SK-N-MC (cell line): ENCODE measurements at places on chromosomes 1 and 21.
A peak's percentile ranks its signal among the peaks of the same experiment; 100 is the strongest.

DNA sequence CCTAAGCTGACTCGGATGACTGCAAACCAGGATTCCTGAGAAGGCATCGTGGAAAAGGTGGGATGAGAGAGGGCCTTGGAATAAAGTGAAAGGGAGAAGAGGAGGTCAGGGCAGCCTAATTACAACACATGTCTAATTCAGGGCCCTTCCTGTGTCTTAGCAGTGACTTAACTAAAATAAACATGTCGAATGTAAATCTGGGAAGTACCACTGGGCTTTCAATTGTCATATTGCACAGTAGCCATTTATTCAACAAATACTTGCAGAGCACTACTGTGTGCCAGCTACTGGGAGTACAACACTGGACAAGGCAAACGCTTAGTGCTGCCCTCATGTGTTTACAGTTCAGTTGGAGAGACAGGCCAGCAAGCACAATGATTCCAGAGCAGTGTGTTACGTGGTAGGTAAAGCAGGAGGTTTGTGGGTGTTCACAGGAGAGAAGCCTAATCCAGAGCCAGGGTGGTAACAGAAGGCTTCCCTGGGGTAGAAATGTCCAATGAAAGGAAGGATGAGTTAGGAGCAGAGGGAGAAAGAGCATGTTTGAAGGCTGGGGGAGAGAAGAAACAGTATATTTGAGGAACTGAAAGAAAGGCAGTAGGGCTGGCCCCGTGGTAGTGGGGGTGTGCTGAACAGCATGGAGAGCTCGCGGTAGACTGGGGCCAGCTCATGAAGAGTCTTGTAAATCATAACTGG lies 38.0 kb upstream of the RASAL2 start:
- no peak for DNase-seq

DNA sequence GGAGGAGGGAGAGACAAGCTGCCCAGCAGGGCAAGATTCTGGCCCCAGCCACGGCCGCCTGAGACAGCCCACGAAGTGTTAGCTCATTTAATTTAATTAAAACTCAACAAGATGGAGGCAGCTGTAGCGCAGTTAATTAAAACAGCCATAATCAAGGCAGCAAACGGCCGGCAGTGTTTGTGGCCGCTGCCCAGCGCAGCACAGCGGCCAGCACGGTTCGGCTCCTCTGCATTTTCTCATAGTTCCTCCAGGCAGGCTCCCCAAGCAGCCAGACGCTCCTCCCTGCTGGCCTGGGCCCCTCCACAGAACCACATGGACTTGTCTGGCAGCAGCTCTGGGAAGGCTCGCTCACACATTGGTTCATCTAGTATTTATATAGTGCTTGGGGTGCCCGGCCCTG lies 40.0 kb downstream of the PTPRF start:
- DNase-seq, result no peak

DNA sequence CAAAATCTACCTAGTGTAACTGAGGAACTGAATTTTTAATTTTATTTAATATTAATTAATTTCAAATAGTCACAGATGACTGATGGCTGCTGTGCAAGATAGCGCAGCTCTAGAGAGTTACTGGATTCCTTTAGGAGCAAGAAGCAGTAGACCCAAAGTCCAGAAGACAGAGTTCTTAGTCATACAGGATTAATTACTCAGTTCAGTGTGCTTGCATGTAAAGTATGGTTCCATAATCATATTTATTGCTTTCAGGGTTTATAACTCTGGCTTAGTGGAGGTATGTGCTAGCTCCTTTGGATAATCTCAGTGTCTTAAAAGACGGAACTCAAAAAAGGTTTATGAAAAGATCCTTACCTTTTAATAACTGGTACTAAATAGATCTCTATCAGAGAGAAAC lies 17.4 kb downstream of the CEPT1 start:
- DNase-seq, result no peak

DNA sequence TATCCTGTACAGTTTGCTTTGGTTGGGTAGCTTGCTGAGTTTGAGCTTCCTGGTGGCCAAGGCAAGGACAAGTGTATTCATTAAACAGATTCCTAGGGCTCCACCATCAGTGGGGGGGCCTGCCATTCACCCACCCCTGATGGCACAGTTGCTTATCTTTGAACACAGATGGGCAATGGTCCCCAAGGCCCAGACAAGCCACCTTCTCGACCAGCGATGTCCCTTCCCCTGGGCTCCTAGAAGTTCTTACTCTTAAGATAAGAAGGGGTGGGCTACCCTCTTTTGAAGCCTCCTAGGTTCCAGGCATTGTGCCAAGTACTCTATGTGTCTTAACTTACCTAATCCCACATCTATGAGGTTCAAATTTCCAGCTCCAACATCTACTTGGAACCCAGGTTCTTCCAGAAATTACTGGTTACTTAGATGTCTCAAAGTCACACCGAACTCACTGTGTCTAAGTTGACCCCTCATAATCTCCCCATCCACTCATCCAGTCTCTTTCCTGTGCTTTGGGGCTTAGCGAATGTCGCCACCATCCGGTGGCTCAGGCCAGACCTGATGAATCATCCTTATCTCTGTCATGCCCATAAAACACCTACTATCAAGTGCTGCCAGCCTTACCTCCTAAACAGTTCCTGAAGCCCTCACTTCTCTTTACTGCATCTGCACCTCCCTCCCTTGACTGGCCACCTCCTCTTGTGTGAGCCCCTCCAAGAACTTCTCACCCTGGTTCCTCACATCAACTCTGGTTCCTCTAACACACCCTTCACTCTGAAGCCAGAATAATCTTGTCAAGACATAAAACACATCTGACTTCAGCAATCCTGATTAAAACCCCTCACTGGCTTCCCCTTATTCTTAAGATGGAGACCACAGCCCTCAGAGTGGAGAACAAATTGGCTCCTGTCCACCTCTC lies 50.1 kb downstream of the KLHDC7A start:
- DNase-seq, result no peak

DNA sequence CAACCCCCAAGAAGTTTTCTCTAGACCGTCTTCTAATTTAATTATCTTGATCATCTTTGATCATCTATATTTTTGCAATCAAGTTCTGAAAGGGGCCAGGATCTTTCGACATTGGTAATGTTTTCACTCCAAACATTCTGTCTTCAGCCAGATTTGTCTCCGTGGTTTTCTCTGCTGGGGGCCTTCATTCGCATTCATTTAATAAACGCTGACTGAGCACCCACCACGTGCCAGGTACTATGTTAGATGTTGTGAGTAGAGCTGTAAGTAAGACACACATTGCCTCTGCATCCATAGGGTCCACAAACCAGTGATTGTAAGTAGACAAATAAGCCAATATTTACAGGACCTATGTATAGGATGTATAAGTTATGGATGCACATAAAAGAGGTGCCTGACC lies 134.5 kb upstream of the MROH9 start:
- DNase-seq, result no peak

- no peak for DNase-seq
Observed at GRCh38 chr1:235935235-235936225, 68.8 kb upstream of the LYST start.

- DNase-seq, result no peak
Observed at GRCh38 chr1:75970631-75971030, 38.4 kb upstream of the ASB17 start.

- no peak for DNase-seq
Observed at GRCh38 chr1:215635827-215636226, 68.7 kb downstream of the KCTD3 start.

GRCh38 chr1:20210736-20211460 lies 24.6 kb upstream of the PLA2G2C start:
- DNase-seq, result no peak

DNA sequence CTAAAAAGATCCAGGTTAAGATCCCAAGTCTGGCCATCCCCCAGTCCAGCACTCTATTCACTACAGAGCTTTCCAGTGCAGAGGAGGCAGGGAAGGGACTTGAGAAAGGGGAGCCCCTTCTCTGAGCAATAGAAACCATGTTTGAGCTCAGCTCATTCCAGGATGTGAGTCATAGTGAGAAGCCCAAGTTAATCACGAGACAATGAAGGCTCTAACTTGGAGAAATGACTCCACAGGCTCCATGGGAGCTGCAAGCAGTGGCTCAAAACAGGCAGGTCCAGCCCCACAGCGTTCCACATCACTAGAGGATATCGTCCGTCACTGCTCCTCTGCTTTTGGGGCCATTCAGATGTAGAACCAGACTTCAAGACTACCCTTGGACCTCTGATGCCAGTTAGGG lies 59.1 kb downstream of the CAMK2N1 start:
- no peak for DNase-seq

GRCh38 chr1:51768971-51769588 lies 109.4 kb downstream of the NRDC start:
- peak; percentile 32 for DNase-seq

DNA sequence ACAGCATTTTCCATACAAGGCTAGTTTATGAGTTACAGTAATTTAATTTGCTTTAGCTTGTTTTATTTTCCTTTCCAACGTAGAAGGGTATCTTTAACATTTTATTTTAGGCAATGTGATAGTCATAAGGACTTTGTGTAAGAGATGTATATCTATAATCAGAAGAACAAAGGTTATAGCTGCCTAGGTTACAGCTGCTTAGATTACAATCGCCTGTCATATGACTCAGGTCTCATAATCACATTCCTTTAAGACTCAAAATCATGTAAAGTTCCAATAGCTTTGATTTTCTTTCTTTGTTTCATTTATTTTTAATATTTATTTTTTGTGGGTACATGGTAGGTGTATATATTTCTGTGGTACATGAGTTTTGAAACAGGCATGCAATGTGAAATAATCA lies 37.8 kb upstream of the COP1 start:
- no peak for DNase-seq

GRCh38 chr1:204073837-204074273 lies 940 bp downstream of the SOX13 start:
- DNase-seq, result no peak

- no peak for DNase-seq
Observed at GRCh38 chr1:53636621-53637171, 102.3 kb downstream of the GLIS1 start.

GRCh38 chr1:84598846-84599741 lies 24.9 kb upstream of the CTBS start:
- DNase-seq, result no peak

DNA sequence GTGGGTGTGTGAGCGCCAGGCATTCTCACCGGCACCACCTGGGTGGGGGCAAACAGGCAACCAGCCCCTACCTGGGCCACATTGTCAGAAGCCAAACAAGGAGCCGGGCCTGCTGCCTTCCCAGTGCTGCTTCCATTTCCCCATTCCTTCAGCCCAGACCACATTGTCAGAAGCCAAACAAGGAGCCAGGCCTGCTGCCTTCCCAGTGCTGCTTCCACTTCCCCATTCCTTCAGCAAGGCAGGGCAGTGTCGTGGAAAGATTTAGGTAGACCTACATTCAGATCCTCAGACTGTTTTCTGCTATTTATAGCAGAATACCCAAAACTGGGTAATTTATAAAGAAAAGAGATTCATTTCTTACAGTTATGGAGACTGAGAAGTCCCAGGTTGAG lies 47.0 kb upstream of the EFHD2 start:
- no peak for DNase-seq

- no peak for DNase-seq
Observed at GRCh38 chr1:230127105-230128054, 60.3 kb downstream of the GALNT2 start.

- no peak for DNase-seq
Observed at GRCh38 chr1:181189691-181190363, 101.3 kb downstream of the IER5 start.

- no peak for DNase-seq
Observed at GRCh38 chr1:231172411-231172810, 10.6 kb downstream of the TRIM67 start.

DNA sequence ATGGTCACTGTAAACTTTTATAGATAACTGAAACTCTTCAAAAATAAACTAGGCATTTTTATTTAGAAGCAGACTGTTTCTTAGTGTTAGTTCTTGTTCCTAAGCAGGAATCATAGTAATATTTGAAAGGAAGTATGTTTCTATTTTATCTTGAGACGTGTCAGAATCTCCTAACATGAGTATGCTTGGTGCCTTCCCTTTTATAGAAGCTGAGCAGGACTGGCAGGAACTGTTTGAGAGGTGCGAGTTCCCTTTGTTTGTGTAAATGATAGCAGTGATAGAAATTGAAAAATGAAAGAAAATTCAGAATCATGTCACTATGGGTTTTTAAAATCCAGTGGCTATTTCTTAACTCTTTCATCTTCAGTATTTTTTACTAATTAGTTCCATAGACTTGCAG lies 56.9 kb downstream of the LRRC8D start:
- no peak for DNase-seq

- no peak for DNase-seq
Observed at GRCh38 chr1:182441719-182442118, 8.2 kb upstream of the RGSL1 start.

- DNase-seq, result no peak
Observed at GRCh38 chr1:33547576-33547975, 75.1 kb downstream of the ZSCAN20 start.

DNA sequence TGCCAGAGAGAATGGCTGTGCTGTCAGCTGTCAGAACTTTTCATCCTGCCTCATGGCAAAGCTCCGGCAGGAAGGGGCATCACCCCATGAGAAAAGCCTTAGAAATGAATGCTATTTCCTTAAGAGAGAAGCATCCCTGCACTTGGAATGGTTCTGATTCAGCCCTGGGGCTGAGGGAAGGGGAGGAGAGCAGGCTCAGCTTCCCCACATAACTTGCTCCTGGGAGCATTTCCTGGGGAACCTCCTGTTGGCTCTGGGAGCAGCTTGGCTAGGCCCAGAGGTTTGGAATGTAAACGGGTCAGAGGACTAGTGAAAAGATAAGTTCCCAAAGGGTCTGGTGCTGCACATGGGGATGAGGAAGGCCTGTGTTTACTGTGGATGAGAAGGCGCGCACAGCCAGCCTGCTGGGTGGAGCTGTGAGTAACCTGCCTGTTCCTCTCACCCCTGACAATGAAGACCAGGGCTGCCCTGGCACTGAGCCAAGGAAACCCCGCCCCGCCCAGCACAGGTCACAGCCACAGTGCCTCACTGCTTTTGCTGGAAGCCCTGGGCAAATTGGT lies 5.0 kb downstream of the PRELP start:
- no peak for DNase-seq

DNA sequence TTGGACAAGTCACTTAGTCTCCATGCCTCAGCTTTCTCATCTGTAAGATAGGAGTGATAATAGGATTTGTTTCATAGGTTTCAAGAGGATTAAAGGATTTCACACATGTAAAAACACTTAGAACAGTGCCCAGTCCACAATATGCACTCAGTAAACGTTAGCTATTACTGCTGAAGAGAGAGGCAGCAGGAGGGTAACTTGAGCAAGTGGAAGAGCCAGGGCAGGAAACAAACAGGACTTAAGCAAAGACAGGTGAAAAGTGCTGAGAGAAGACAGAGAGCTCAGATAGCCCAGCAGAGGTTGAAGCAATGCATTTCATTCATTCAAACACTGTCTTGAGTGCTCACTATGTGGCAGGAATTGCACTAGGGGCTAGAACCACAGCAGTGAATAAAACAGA lies 21.1 kb upstream of the H3-3A start:
- no peak for DNase-seq
